ENCODE measurements at places on chromosomes 13 and 19.

- DNase-seq, result peak; percentile 11
These were observed 1321.8 kb upstream of the PCDH9 start for GRCh38 chr13:68551701-68552522.

GRCh38 chr19:40810160-40810559, 11.2 kb downstream of the EGLN2 start:
- no peak for DNase-seq

- no peak for DNase-seq
These were observed 1095.8 kb downstream of the UQCRFS1 start for GRCh38 chr19:28117143-28117542.

GRCh38 chr19:10352764-10353671, 13.6 kb upstream of the ICAM3 start:
- DNase-seq, result no peak

GRCh38 chr19:6039566-6040225, 61.8 kb upstream of the RANBP3 start:
- DNase-seq, result no peak

- DNase-seq, result peak; percentile 96
These were observed 2.8 kb upstream of the CIRBP start for GRCh38 chr19:1266129-1266915.

GRCh38 chr19:57067440-57067839, 52.3 kb upstream of the USP29 start:
- no peak for DNase-seq

GRCh38 chr19:51470966-51471365, 7.4 kb upstream of the CEACAM18 start:
- DNase-seq, result no peak

DNA sequence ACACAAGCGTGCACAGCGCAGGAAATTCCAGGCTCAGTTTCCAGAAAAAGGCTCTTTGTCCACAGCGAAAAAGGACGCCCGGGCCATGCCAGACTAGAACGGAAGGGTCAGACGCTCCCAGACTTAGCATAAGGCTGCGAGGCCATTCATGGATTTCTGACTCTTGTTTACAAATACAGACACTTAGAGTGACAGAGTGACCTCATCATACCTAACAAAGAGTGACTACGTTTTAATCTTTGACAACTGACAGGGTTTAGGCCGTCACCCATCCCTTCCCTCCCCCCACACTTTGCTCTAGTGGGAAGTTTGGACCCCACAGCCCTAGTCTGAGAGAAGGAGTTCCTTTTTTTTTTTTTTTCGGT, 418 bp upstream of the ZNF709 start:
- no peak for DNase-seq

- DNase-seq, result no peak
These were observed 66.3 kb downstream of the MAP4K1 start for GRCh38 chr19:38551450-38551813.

DNA sequence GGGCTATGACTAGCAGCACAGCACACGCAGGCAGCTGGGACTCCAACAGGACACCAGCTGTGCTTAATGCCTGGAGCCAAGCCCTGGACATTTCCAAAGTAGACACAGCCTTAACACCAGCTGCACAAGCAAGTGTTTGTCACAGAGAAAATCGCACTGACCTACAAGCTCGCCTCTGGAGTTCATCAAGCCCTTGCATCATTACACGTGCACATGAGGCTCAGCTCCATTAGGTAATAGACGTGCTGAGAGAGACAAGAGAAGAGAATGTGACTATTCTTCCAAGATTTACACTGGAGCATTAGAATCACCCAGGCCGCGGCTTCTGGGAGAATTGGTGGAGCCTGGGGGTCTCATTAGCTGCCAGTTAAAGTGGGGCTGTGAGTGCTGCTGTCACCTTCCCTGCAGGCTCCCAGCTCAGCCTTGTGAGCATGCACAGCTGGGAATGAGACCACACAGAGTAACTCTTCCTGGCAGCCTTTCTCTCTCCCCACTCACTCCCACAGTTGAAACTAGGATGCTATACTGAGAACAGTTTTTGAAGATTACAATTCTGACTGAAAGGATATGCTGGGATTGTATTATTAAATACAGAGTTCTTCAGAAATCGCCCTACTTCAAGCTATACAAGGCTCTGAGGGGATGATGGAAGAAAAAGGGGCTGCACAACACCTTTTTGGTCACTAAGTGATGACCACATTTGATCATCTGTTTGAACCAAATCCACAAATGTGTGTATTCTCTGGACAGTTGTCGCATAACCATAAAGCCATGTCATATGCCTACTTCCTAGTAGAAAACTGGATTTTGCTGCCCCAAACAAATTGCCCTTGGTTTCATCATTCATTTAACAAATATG, 10.5 kb downstream of the STOML3 start:
- DNase-seq, result peak; percentile 21

- no peak for DNase-seq
These were observed 17.7 kb downstream of the PLEKHF1 start for GRCh38 chr19:29683009-29683408.

- DNase-seq, result no peak
These were observed 152.9 kb downstream of the TBC1D4 start for GRCh38 chr13:75329097-75329496.

GRCh38 chr19:55223291-55224037, 5.1 kb downstream of the TMEM86B start:
- DNase-seq, result no peak

DNA sequence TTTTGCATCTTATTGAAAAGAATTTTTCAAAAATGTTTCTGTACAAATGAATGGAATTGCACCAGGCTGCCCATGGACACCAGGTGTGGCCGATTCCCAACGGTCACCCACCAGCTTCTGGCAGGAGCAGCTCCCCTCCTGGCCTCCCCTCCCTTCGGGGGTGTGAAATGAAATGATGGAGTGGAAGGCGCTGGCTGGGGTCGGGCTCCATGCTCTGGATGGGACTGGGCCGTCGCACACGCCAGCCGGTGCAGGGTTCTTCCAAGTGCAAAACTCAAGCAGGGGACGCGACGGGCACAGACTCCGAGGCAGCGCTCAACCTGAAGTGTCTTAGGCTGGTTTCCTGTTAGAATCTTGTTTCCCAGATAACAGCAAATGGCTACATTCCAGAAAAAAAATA, 21.9 kb downstream of the C19orf44 start:
- no peak for DNase-seq

DNA sequence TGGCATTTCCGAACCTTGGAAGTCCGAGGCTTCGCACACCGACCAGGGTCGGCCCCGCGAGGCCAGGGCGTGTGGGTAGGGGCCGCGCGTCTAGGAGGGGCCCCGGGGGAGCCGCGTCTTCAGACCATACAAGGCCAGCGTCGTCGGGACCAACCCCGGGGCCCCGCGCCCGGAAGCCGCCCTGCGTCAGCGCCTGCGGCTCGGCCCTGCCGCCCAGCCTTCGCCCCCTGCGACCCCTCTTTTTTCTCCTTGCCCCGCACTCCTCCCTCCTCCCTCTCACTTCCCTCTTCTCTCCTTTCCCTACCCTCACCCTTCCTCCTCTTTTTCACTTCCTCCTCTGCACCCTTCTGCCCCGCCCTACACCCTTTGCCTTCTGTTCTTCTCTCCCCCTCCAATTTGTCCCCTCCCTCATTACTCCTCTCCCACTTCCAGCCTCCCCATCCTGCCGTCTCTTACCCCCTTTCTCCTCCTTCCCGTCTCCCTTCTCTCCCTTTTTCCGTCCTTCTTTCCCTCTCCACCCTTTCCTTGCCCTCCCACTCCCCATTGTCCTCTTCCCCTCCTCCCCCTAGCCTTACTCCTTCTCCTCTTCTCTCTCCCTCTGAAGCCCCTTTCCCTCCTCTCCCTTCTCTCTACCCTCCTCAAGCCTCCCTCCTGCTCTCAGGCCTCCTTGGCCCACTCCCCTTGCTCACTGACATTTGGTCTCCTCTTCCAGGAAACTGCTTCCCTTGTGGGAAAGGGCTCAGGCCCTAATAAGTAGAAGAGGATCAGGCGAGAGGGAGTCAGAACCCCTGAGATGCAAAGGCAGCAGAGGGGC, 2.2 kb upstream of the PLEKHG2 start:
- peak; percentile 92 for DNase-seq

DNA sequence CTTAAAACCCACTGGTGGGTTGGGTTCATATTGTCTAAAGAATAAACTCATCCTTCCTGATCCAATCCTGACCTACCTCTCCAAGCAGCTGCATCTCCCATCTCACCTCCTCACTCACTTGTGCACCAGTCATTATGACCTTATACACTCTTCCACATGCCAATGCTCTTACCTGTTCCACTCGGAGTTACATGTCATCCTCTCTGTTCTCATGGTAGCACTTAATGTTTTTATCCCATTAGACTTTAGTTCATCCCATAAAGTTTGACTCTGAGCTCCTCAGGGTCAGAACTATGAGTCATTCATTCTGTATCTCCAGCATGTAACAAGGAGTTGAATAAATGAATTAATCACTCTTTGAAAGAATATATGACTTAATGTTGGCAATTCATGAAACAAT, 330.2 kb downstream of the KLF12 start:
- no peak for DNase-seq

- DNase-seq, result peak; percentile 16
These were observed 1.3 kb downstream of the ZNF616 start for GRCh38 chr19:52138278-52138982.

GRCh38 chr13:40777166-40777808, 6.3 kb upstream of the MRPS31 start:
- peak; percentile 76 for DNase-seq

GRCh38 chr13:69450245-69450644, 657.4 kb upstream of the ATXN8OS start:
- DNase-seq, result no peak

DNA sequence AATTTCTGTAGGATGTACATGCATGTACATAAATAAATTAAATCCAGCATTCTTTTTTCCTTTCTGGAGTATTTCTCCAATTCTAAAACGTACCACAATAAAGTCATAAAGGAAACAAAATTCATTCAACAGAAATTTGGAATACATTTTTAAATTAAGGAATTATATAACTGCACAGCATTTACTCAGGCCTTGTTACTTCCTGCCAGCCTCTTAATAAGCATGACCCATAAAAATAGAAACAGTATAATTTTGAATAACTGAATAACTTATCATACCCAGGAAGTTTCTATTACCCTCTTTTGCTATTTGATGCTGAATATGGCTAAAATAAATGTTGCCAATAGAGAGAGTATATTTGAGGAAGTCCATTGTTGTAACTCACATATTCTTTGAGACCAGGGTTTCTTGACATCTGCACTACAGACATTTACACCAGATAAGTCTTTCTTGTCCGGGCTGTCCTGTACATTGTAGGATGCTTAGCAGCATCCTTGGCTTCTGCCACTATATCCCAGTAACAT, 178.2 kb downstream of the KLF12 start:
- no peak for DNase-seq

- DNase-seq, result peak; percentile 39
These were observed 7.8 kb downstream of the ZBTB7A start for GRCh38 chr19:4058693-4059452.

DNA sequence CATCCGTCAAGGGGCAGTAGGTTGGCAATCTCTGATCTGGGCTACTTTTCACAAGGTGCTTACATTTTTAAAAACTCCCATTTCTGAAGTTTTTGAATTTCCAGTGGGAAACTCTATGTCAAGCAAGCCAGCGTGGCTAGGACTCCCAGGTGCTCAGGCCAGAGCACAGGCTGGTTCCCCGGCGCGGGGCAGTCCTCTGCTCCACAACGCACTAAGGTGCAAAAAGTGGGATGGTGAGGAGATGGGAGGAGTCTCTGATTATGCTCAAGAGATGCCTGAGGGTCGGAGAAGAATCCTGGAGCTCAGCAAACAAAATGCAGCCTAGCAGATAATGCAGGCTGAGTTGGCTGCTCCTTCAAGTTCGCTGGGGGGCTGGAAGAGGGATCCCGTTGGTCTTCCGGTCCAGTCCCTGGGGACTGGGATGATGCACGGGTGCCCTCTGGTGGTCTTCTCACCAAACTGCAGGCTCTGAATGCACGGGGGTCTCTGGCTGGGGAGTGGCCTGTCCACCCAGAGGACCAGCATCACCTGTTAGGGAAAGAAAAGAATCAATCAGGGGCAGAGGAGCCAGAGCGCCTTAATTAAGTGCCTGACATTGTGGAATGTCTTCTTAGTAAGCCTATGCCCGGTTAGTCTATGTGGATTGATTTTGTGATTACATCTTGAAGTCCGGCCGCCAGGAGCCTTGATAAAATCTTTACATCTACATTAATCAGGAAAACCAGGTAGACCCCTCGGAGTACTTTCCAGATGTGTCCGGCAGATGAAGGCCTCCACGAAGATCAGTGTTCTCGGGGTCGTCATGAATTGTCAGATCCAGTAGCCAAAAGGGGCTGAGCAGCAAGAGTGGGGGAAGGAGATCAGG, 244.4 kb upstream of the MAB21L1 start:
- peak; percentile 50 for DNase-seq

DNA sequence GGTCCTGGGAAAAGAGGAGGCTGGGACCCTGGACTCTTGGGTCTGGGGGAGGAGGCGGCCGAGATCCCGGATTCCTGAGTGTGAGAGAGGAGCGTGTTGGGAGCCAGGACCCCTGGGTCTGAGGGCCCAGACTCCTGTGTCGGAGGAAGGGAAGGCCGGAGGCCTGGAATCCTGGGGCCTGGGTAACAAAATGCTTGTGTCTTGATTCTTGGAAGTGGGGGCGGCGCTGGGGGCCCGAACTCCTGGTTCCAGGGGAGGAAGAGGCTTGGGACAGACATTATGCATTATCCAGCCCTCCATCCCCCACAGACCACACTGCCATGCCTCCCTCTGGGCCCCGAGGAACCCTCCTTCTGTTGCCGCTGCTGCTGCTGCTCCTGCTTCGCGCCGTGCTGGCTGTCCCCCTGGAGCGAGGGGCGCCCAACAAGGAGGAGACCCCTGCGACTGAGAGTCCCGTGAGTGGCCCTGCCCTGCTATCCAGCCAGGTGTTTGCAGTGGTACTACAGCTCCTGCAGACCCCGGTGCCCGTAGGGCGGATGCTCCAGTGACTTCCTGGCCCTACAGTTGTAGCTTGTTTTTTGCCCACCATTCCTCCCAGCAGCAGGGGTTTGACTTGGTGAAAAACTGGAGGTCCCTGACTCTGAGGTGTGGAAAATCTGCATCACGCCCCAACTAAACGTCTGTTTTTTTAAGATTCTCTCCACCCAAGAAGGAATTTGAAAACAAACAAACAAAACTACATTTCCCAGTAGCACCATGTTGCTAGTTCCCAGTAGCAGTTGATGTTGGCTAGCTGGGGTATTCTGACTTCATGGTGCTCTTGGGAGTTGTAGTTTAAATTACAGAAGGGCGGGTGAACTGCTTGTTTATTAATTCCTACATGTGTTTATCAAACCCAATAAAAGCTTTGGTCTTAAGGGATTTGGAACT, 630 bp downstream of the NUCB1 start:
- DNase-seq, result peak; percentile 48

GRCh38 chr13:54402495-54402894, 1373.9 kb downstream of the OLFM4 start:
- no peak for DNase-seq

GRCh38 chr19:12314553-12314952, 18.9 kb downstream of the ZNF563 start:
- peak; percentile 72 for DNase-seq

- DNase-seq, result peak; percentile 96
These were observed 460.5 kb downstream of the COG6 start for GRCh38 chr13:40116008-40116407.

DNA sequence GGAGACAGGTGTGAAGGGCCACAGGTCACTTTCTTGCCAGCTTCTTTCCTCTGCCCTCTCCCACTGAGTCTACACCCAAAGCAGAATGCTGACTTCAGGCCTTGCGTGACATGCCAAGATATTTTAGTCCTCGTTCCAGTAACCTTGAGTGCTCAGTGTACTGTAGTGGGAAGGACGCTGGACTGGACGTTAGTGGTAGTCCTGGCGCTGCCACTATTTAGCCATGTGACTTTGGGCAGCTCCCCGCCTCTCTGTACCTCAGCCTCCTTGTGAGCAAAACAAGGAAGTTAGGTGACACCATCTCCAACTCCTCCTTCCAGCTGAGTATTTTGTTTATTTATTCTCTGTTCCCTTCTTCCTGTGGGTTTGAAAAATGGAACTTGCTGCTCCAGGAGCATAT, 86.1 kb downstream of the FRY start:
- no peak for DNase-seq

Data from small intestine (tissue), 16 donors.